ENCODE measurements at places on chromosomes 2 and 18. TPM values are rescaled to one million over a fixed set of nuclear protein-coding genes. Genes with fewer than 3 reads are reported as not detected.

Gene ALPI
- not detected for total RNA-seq

Gene TSPYL6
- not detected for total RNA-seq

Gene C1GALT1C1L
- 2.5 TPM for total RNA-seq

Gene KCNK3
- 9.6 TPM for total RNA-seq

Gene ANKRD29
- 7.1 TPM for total RNA-seq

Gene UCN
- not detected for total RNA-seq

Gene KLHL30
- 0.87 TPM for total RNA-seq

Gene FAM210A
- 33.5 TPM for total RNA-seq

Gene DNAJC5G
- not detected for total RNA-seq

Gene FAM124B
- total RNA-seq: 0.35 TPM

Gene TACR1
- total RNA-seq: not detected

Gene NTSR2
- total RNA-seq: not detected

Gene LOXHD1
- total RNA-seq: not detected

Gene CCDC178
- total RNA-seq: 0.30 TPM

Gene ANKRD30BL
- total RNA-seq: not detected

Gene LYPD6B
- total RNA-seq: 0.15 TPM

Gene CNGA3
- total RNA-seq: not detected

Gene AGXT
- total RNA-seq: not detected

Gene FOXD4L1
- total RNA-seq: 0.20 TPM

Gene STARD7
- total RNA-seq: 135 TPM

Gene CIB4
- total RNA-seq: not detected

Gene UGT1A6
- total RNA-seq: 206 TPM
